ENCODE measurements at places on chromosomes 4 and X.

- peak; percentile 98 for DNase-seq
Observed at GRCh38 chr4:15906020-15906443, 32.5 kb downstream of the FGFBP1 start.

- peak; percentile 33 for DNase-seq
Observed at GRCh38 chrX:57528670-57529255, 63.0 kb upstream of the ZXDB start.

GRCh38 chr4:41349021-41349420 lies 92.3 kb downstream of the UCHL1 start:
- DNase-seq: no peak

- DNase-seq: no peak
Observed at GRCh38 chrX:125205918-125206665, 113.6 kb upstream of the TEX13C start.

GRCh38 chrX:21989384-21989783 lies 42.7 kb upstream of the PHEX start:
- DNase-seq: no peak

DNA sequence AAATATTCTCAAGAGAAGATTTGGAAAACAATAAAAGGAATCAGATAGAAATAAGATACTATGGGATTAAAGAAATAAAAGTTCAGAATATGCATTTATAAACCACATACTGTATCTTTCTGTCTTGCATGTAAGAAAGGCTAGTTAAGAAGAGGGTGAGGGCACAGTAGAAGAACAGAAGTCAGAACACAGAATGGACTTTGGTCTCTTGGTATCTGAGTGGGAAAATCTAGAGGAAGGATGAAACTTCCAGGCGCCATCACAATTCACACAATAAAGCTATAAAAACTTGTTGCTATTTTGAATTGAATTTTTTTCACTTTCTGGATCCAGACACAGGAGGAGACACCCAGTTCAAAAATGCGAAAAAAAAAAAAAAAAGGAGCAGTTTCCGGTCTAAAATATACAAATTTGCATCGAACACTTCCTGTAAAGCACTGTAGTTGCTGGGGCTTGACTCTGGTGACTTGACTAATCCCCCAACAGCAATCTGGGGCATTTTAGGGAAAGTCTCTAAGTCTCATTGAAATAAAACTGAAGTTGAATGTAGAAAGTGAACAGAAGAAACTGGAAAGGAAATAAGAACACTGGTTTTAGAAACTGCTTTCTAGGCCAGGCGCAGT lies 8.1 kb upstream of the NAAA start:
- DNase-seq: no peak

GRCh38 chrX:136271300-136271699 lies 20.1 kb upstream of the MAP7D3 start:
- DNase-seq: no peak

GRCh38 chr4:124209626-124210025 lies 502.9 kb downstream of the ANKRD50 start:
- no peak for DNase-seq

GRCh38 chr4:11602606-11603340 lies 174.1 kb upstream of the HS3ST1 start:
- DNase-seq: no peak

DNA sequence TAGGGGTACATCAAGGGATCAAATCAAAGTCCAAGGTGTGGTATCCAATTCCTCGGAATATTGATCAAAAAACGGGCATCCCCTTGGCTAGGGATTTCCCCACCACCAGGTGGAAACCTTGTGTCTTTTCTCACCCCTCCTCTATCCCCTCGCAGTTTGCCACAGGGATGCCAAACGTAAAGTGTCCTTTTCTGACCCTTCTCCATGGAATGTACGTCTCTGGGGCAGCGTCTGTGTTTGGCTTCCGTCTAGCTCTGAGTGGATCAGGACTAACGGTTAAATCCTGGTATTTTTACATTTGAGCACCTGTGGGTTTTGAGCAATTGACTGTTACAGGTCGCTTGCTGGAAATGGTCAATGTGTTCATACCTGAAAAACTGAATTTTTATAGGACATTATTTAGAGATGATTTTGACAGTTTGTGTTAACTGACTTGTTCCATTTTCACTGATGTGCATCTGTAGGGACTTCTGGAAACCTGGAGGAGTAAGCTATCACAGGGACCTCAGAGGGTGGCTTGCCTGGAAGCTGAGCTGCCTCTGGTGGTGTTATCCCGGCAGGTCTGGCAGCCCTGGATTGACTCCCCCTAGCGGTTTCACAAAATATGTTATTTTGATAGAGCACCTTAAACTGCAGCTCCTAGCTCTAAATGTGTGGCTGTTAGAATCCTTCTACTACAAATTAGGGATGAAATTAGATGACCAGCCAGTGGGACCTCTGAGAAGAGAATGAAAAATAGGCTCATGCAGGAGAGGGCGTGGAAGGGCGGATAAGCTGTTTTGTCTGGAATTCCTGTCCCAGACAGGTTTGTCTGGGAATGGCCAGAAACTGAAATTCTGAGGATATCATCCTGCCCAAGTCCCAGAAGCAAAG lies 8.8 kb upstream of the MGST2 start:
- DNase-seq: peak; percentile 86

- no peak for DNase-seq
Observed at GRCh38 chr4:41322617-41323016, 65.9 kb downstream of the UCHL1 start.

- peak; percentile 72 for DNase-seq
Observed at GRCh38 chrX:129931411-129932015, 25.5 kb downstream of the UTP14A start.

DNA sequence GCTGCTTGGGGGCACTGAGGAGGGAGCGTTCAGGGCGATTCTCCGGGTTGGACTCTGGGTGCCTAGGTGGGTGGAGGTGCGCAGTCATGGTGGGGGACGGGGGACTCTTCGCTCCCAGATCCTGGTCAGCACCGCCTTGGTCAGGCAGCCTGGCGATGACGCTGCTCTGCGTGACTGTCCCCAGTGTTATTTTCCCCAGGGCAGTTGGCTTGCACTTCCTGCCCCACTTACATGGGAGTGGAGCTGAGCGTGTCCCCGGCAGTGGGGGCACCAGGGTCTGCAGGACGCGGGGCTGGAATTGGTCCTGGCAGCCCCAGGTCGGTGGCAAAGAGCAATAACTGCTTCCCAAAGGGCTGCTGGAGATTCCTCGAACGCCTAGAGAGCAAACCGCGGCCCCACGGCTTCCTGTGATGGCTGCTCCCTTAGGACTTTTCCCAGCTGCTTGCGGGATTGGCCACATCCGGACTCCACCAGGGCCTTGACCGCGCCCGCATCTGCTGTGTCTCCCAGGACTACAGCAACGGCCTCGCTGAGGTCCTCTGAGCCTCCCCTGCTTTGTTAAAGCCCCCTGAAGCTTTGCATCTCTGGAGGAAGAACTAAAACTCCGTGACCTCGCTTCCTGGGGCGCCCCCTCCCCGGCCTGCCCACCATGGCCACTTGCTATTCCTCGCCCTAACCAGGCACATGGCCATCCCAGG lies 35.3 kb upstream of the GPR78 start:
- peak; percentile 85 for DNase-seq
